ENCODE measurements at places on chromosomes 16 and 17. TPM values are rescaled to one million over a fixed set of nuclear protein-coding genes. Genes with fewer than 3 reads are reported as not detected.

- no peak for DNase-seq
Observed at GRCh38 chr17:299546-299945, 53.1 kb downstream of the RPH3AL start.

DNA sequence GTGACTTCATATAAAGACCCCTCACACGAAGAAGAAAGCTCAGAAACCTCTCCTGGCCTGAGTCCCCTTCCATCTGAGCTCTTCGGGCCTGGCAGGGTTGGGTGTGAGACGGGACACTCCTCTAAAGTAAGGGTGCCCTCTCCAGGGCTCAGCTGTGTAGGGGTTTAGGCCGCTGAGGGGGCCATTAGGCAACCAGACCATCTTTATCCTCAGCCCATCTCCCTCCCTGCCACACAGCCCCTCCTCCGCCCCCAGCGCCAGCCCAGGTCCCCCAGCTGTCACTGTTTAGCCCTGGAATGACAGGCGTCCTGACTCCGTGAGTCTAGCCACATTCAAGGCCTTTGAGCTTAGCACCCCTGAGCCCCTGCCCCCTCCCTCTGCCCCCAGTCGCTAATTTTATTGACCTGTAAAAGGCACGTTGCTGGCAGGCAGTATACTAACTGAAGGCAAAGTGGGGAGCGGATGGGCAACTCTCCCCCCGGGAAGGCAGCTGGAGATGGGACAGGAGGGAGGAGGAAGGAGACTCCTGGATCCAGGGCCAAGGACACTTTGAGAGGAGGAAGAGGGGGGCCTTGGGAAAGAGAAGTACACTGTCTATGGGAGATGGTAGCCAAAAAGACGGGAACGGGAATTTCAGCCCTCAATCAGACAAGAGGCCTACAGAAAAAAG is 592 bp upstream of the ZNF385C start:
- DNase-seq: no peak

The ZNF629 gene
- 4.6 TPM for total RNA-seq

DNA sequence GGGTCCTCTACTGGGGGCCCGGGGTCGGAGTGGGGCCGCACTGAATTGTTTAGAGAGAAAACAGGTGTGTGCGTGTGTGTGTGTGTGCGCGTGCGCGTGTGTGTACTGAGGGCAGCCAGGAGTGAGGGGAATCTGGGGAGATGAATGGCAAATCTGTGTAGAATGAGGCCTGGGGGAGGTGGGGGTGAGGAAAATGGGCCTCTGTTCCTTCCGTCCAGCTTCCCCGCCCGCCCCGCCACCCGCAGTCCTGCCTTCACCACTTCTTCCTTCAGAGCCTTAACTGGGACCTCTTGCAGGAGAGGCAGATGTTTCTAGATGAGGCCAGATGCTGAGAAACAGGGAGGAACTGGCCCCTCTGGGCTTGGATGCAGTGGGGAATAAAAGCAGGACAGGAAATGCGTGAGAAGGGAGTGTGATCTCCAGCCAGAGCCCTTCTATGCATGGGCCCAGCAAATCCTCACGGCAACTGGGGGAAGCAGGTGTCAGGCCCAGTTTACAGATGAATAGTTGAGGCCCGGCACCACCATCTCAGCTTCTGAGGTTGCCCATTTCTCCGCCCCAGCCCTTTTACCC is 29.7 kb upstream of the NGFR start:
- no peak for DNase-seq

GRCh38 chr16:339680-340079 is 12.8 kb downstream of the AXIN1 start:
- no peak for DNase-seq

GRCh38 chr17:15134363-15134762 is 130.8 kb downstream of the PMP22 start:
- no peak for DNase-seq

- no peak for DNase-seq
Observed at GRCh38 chr16:88917146-88917914, 50.9 kb upstream of the PABPN1L start.

The PRR29 gene
- 0.18 TPM for total RNA-seq

GRCh38 chr17:7004398-7005253 is 7.8 kb upstream of the RNASEK start:
- DNase-seq: no peak

The ATAD5 gene
- total RNA-seq: 0.45 TPM

DNA sequence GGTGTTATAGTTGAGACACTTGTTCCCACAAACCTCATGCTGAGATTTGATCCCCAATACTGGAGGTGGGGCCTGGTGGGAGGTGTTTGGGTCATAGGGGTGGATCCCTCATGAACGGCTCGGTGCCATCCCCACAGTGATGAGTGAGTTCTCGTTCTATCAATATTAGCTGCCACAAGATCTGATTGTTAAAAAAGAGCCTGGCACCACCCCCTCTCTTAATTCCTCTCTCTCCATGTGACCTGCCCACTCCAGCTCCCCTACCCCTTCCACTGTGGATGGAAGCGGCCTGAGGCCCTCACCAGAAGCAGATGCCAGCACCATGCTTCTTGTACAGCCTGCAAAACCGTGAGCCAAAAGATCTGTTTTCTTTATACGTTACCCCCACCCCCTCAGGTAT is 31.2 kb downstream of the TRIM16 start:
- DNase-seq: no peak

GRCh38 chr17:75602644-75603043 is 15.0 kb downstream of the MYO15B start:
- no peak for DNase-seq

The NPIPB12 gene
- 44.2 TPM for total RNA-seq

DNA sequence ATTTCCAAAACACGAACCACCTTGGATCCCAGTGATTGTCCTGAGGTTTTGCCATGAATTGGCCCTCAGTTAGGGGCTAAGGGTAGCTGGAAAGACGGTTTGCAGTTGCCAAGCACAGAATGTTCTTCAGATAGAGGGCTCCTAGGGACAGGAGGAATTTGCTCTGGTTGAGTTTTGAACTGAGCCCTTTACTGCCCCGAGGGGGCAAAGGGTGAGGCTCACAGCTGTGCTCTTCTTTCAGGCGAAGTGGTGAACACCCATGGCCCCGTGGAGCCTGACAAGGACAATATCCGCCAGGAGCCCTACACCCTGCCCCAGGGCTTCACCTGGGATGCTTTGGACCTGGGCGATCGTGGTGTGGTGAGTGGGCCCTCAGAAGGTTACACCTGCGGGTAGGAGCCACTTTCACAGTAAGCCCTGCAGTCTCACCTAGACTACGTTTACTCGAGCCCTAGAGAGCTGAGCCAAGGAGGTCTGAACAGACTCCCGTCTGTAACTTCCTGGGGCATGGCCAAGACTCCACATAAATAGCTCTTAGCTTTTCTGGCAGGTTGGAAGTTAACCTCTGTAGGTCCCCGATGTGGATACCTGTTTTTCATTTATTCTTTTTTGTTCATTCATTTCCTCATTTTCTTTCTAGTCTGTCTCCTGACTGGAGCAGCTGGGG is 32.5 kb downstream of the NMT1 start:
- peak; percentile 72 for DNase-seq

The CBFA2T3 gene
- total RNA-seq: 11.0 TPM

The TEX19 gene
- total RNA-seq: not detected

DNA sequence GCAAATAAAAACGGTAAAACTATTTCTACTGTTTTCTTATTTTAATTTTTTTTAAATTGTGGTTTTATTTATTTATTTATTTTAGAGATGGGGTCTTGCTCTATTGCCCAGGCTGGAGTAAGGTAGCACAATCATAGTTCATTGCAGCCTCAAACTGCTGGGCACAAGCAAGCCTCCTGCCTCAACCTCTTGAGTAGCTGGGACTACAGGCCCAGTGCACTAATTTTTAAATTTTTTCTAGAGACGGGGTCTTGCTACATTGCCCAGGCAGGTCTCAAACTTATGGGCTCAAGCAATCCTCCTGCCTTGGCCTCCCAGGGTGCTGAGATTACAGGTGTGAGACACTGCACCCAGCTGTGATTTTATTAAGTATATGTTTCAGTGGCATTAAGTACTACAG is 46.5 kb upstream of the MRC2 start:
- no peak for DNase-seq

DNA sequence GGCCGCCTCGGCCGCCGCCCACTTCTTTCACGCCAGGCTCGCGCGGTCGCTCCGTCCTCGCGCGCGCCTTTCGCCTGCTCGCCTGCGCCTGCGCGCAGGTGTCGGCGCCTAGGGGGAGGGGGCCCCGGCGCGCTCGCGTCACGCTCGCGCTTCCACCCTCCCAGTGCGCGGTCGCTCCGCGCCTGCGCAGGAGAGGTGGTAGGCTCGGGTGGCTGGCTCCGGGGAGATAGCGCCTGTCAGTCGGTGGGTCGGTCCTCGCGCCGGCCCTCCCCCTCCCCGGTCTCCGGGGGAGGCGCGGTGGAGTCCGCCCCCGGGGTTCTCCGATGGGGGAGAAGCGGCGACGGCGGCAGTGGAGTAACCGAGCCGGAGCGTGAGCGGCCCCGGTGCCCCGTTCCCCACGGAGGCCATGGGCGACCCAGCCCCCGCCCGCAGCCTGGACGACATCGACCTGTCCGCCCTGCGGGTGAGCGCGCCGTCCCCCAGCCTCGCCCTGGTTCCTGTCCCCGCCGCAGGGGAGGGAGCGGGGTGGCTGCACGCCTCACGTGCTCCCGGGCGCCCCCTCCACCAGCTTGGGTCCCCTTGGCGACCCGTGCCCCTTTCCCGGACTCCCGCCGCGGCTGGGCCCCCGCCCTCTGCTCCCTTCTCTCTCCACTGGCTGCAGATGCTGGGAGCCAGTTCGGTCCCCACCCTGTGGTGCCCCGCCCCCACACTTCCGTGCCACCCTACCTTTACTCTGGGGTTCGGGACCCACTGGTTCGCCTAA is at the start of gene MINK1:
TSS of gene MINK1 (plus strand) at position 163 of the 763 bp plus-strand sequence. CDS start at position 407, 244 bp downstream.
- DNase-seq: peak; percentile 93

The SMIM5 gene
- total RNA-seq: 0.13 TPM

The ZP2 gene
- not detected for total RNA-seq

DNA sequence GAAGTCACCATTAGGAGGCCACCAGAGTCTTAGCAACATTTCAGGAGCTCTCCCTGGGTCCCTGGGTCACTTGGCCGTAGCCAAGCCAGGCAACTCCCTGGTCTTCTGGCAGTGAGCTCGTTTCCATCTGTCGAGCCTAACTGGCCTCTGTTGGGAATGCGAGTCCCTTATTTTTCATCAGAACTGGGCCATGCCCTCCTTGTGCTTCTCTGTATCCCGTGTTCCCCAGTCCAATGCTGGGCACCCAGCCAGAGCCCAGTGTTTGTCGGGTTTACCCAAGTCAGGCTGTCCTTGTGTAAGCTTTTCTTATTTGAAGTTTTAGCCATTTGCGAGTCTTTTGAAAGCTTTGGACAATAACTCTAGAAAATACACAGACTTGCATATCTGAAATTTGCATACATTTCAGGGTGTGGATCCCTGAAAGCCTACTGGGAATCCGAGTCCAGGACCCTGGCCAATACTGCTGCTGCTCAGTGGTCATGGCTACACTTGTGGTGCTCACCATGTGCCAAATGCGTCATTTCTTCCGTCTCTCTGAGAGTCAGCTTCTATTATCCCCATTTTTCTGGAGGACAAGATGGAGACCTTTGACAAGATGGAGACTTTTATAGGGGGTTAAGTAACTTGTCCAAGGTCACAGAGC is 81.6 kb upstream of the LGALS9 start:
- peak; percentile 62 for DNase-seq

GRCh38 chr16:55576384-55576783 is 9.9 kb downstream of the CAPNS2 start:
- DNase-seq: no peak

Data from left lobe of liver (tissue), 2 donors.